ENCODE measurements at places on chromosomes 12 and 14.

DNA sequence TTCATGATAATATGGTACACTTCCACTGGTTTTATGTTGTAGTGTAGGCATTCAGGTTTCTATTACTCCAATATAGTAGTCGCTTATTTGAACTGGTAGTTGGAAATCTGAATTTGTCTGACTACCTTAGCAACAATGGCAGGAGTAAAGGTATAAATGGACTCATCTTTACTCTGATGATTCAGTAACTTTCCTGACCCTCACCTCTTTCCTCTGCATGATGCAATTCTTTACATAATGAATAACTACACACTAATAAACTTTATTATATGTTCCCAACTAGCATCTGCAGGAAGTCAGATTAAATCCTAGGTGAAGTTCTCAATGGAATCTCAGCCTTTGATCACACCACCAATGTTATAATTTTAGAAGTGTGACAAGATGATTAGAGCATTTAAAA, 70.5 kb upstream of the ATP2B1 start:
- no peak for DNase-seq

GRCh38 chr12:27333403-27334009, 870 bp downstream of the BMAL2 start:
- DNase-seq, result no peak

GRCh38 chr14:63940387-63940786, 87.6 kb downstream of the SYNE2 start:
- DNase-seq, result no peak

DNA sequence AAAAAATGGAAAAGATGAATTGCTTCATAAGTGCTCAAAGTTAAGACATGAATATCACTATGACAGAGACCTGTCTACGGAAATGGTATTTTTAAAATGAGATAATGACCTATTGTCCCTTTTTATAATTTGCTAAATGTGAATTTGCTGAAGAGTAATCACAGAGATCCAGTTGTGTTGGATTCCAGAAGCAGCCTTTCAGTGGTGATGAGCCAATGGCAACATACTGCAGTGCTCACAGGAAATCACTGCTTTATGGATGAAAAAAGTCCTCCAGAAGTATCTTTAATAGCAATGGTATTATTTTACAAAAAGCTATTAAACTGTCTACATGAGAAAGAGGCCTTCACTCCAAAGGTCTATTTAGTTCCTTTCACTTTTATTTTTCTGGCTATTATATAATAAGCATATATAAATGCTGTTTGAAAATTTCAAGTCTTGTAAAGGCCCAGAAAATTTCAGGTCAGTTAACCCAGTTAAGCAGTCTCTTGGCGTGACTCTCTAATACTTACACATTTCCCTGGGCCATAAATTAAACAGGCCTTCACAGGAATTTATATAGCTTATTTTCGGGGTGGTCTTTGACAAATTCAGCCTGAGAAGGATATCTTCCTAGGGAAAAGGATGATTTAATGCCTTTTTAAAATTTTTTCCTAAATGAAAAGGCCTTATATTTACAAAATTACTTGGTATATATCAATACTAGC, 55.4 kb downstream of the KCNJ8 start:
- no peak for DNase-seq

DNA sequence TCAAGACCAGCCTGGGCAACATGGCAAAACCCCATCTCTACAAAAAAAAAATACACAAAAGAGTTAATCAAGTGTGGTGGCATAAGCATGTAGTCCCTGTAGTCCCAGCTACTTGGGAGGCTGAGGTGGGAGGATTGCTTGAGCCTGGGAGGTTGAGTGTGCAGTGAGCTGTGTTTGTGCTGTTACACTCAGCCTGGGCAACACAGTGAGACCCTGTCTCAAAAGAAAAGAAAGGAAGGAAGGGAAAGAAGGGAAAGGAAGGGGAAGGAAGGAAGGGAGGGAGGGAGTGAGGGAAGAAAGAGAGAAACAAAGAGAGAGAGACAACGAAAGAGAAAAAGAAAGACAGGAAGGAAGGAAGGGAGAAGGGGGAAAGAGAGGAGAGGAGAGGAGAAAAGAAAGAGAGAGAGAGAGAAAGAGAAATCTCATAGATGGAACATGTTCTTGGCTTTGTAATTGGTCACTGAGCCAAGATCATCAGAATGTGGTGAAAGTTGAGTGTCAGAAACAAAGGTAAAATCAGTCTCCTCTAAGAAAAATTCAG, 26.8 kb upstream of the NAP1L1 start:
- DNase-seq, result no peak

DNA sequence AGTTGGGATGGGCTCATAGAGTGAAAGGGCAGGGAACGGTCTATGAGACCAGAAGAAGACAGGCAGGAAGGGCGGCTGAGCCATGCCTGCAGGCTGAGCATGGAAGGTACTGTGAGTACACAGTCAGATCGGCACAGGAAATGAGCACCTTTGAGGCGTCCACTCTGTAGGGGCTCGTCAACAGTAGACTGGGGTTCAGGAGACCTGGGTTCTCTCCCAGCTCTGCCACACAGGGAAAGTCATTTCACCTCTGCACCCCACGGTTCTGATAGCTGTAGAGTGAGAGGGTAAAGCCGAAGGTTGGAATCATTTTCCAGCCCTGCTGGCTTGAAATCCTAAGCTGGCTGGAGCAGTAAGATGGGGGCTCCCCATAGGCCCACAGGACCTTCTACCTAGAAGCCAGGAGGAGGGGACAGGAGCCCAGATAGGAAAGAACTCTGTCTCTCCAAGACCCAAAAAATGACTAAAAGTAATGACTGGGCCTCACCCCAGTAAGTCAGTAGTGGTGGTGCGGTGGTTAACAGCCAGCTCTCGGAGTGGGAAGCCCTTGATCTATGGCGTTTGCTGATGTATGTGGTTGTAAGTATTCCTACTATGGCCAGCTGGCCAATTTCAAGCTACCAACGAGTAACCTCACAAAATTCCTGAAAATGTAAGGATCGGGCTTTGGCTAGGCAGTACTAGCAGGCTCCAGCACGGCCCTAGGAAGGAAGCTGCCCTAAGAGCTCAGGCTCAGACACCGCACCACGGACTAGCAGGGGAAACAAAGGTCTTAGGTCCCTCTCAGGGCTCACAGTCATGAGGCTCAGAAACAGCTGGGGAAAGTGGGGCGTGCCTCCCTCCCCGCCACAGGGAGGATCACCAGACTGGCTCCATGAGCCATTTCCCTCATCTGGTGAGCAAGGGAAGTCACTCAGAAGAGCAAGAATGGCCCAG, 10.3 kb upstream of the CD27 start:
- no peak for DNase-seq

GRCh38 chr14:69876221-69876847, 2.9 kb upstream of the SMOC1 start:
- no peak for DNase-seq

DNA sequence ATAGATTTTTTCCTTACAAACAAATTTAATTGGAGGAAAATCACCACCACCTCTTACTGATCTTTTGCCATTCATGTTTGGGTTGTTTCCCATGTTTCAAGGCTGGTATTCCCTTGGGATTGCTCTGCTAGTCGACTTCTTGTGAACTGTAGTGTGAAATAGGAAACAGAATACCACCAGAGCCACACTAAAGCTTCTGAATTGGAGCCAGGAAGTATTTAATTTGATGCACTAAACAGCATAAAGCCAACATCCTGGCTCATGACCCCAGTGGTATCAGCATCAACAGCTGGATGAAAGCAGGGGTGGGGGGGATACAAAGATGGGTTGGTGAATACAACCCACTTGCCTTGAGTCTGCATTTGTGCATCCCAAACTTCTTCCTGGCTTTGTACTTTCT, 127.5 kb downstream of the TBC1D30 start:
- no peak for DNase-seq

DNA sequence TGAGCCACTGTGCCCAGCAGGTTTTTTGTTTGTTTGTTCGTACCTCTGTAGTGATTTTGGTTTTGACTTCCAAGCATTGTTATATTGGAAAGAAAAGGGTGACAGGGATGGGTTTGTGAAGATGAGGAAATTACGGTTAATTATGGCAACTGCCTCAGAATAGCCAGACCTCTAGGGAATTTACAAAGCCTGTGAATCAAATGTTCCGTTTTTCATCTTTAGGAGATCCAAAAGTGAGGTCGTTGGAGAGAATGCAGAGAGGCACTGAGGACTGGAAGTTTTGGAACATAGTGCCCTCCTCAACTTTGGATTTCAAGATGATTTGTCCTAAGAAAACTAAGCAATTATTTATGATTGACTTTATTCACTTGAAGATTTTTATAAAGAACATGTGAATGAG, 54.5 kb upstream of the EVL start:
- DNase-seq, result no peak

DNA sequence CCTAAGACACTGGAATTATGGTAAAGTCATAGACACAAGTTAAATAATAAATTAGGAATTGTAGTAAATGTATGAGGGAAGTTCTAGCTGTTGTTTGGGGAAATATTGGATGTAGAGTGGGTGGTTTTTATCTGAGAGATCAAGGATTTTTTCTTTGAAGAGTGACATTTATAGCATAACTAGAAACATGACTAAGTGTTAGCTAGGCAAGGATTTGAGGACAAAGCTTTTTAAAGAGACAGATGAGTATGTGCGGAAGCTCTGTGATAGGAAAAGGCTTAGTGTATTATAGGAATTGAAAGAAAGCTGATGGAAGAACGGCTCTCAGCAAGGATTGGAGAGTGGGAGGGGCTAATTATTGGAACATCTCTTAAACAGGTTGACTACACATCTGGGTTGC, 24.5 kb downstream of the PDZRN4 start:
- no peak for DNase-seq
